CD4-positive, alpha-beta T cell treated with Interferon alpha-2 for 1 hour (primary cell): ENCODE measurements at places on chromosomes 11 and 22.

DNA sequence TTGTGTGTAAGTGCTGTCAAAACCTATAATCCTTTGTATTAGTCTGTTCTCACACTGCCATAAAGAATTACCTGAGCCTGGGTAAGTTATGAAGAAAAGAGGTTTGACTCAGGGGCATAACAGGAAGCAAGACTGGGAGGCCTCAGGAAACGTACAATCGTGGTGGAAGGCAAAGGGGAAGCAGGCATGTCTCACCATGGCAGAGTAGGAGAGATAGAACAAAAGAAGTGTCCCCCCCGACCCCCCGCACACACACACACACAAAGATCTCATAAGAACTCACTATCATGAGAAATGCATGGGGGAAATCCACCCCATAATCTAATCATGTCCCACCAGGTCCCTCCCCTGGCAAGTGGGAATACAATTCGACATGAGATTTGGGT is 2.3 kb upstream of the USP28 start:
- no peak for DNase-seq

- no peak for DNase-seq
Observed at GRCh38 chr11:27716835-27717234, 16.6 kb upstream of the BDNF start.

- DNase-seq: no peak
Observed at GRCh38 chr11:69705351-69705811, 1.6 kb upstream of the FGF19 start.

GRCh38 chr11:71311928-71312510 is 59.6 kb upstream of the SHANK2 start:
- no peak for DNase-seq
